Activated CD4-positive, CD25-positive, alpha-beta regulatory T cell treated with anti-CD3 and anti-CD28 coated beads, Interleukin-2, amount 50 U/mL, for 16 hours (primary cell): ENCODE measurements at places on chromosomes 7 and 10.
A peak's percentile ranks its signal among the peaks of the same experiment; 100 is the strongest.

GRCh38 chr7:85829817-85830432 is 643.1 kb upstream of the SEMA3D start:
- DNase-seq: no peak

DNA sequence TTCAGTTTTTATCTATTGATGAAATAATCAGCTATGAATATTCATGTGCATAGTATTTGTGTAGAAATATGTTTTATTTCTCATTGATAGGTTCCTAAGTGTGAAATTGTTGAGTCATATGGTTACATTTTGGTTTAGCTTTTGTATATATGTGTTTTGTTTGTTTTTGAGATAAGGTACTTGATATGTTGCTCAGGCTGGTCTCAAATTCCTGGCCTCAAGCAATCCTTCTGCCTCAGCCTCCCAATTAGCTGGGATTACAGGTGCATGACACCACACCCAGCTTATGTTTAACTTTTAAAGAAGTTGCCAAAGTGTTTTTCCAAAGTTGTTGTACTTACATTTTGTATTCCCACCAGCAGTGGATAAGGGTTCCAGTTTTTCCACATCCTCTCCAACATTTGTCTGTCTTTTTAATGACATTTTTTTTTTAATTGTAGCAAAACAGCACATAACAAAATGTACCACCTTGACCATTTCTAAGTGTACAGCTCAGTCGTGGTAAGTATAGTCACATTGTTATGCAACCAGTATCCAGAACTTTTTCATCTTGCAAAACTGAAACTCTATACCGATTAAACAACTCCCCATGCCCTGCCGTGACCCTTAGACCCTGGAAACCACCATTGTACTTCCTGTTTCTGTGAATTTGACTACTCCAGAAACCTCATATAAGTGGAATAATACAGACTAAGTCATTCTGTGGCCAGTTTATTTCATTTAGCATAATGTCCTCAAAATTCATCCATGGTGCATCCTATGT is 12.6 kb upstream of the UBE2D1 start:
- DNase-seq: no peak

DNA sequence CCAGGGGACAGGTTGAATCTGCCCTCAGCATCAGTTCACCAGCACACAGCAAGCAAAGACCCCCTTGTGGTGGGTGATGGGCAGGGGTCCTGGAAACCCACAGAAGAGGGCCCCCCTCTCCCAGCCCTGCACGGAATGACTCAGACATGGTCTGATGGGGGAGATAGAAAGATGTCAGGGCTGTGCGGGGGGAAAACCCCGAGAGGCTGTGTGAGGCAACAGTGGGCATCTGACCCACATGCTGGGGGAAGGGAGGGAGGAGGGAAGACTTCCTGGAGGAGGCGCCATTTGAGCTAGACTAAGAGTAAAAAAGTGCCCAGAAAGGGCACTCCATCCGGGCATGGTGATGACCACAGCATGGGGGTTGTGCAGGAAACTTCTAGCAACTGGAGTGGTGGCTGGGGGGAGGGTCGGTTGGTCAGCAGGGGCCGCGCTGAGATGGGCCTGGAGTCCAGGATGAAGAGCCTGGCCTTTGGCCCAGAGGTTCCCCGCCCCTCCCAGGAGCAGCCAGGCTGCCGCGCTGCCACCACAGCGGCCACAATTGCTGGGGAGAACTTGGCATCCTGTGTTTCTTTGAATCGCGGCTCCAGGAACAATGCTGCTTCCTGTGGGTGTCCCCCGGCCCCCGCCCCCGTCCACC is 2.5 kb downstream of the LFNG start:
- DNase-seq: peak; percentile 50

DNA sequence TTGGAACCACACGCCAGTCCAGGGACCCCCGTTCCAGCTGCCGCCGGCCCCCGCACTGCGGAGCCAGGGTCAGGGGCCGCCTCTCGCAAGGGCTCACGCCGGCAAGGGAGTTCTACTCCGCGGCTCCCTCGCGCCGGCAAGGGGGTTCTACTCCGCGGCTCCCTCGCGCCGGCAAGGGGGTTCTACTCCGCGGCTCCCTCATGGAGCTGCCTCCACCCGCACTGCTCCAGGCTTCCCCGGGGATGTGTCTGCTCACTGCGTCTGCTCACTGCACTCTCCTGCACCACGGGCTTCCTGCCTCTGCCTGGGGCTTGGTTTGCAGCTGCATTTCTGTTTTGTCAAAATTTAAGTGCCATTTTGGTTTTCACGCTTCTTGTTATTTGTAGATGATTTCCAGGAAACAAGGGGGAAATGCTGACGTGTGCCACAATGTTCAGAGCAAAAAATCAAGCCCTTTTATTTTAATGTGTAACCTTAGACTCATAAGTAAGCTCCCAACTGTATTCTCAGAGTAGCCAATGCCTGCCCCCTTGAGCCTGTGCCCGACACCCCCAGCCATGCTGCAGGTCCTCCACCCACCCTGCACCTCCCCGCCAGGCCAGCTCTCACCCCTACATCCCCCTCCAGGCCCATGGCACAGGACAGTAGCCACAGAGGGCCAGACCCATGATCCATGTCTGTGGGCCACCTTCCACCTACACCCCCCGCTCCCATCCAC is 246.2 kb downstream of the MAD1L1 start:
- DNase-seq: no peak

GRCh38 chr7:106895246-106895864 is 30.3 kb downstream of the PIK3CG start:
- no peak for DNase-seq

- DNase-seq: no peak
These were observed 119.0 kb upstream of the EEPD1 start for GRCh38 chr7:36034020-36034419.

- no peak for DNase-seq
These were observed 51.9 kb downstream of the SORBS1 start for GRCh38 chr10:95509251-95509650.

DNA sequence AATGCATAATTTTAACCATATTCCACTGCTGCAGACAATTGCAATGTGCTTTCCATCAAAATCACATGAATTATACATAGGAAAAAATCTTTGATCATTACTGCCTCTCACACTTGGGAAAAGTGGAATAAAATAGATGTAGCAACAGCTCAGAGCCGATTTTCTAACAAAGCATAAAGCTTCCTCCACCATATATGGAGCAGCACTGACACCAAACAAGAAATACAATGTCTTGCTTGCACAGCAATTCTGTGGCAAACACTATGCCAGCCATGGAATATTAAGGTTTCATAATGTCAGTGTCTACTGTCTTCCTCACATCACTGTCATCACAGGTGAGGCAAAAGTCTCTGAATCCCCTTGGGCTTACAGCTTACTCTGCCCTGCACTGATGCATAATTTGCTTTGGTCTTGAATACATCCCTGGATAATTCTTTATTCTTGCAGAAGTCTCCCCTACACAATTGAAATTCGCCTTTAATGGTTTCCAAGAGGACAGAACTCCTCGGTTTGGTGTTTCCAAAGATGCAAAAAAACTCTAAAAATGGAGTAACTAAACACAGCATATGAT is 198.5 kb downstream of the CACNA2D1 start:
- no peak for DNase-seq

GRCh38 chr10:121069061-121069850 is 218.1 kb downstream of the WDR11 start:
- no peak for DNase-seq

GRCh38 chr10:98106531-98106930 is 27.9 kb upstream of the R3HCC1L start:
- DNase-seq: no peak

- DNase-seq: no peak
These were observed 35.5 kb downstream of the CALML3 start for GRCh38 chr10:5560142-5560816.

GRCh38 chr10:98363220-98363619 is 51.8 kb downstream of the PYROXD2 start:
- DNase-seq: no peak

DNA sequence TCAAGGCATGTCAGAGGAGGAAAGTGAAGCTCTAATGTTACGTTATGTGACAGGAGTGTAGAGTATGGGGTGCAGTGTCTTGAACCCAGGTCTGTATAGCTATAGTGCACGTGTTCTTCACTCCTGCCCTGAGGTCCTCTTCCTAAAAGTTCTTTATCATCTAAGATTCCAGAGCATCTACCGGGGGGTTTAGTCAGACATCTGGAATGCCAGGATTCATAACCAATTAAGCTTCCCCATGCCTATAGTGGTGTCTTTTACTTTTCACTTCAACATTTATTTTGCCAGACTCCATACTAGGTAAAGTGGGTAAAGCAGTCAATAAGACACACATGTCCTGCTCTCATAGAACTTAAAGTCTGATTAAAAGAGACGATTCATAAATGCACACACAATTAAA is 22.4 kb downstream of the PPP1R3C start:
- no peak for DNase-seq

GRCh38 chr7:106462365-106462859 is 177.6 kb upstream of the NAMPT start:
- no peak for DNase-seq

- no peak for DNase-seq
These were observed 82.3 kb downstream of the TAX1BP1 start for GRCh38 chr7:27822245-27822644.

GRCh38 chr7:23012908-23013714 is 819 bp downstream of the HYCC1 start:
- no peak for DNase-seq

DNA sequence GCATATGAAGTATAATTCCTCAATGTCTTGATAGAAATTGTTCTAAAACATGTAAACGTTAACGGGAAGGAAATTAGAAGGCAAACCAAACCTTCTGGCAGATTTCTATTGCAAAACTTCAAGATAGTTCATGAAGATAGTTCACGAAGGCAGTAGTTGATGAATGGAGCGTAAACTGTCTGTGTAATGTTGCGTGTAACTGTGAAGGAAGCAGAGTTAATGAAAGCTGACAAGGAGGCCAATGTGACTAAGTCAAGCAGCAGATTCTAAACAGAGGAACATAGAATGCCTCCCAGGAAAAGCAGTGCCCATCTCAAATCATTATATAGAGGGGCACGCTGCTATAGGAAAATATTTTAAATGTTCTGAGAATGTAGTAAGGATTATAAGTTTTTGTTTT is 659.7 kb upstream of the IGFBP3 start:
- DNase-seq: no peak

DNA sequence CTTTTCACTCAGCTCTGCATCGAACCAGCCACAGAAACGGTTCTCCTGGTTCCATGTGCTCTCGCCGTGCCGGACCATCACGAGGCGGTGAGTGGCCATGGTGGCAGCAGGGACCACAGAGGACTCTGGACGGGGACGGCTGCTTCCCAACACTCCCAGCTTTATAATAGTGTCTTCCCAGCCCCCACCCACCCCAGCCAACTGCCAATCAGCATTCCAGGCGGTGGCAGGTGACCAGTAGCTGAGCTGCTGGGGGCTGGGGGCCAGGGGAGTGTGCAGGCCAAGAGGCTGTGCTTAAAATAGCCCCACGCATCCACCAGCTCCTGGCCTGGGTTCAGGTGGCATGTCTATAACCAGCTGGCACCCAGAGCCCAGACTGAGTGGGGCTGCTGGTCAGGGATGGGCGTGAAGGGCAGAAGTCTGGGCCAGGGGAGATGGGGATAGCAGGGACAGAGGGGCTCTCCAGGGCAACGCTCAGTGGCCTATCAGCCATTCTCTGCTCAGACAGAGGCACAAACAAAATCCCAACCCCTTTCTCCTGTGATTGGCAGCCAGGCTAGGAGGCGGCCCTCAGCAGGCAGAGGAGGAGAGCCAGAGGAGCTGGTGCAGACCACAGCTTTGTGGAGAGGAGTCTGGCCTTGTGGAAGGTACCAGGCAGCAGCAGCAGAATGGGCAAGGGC is at the start of gene PGAM2:
Gene PGAM2 (minus strand): TSS at position 137 of the 680 bp plus-strand sequence. CDS start 38 bp downstream, at position 99.
- no peak for DNase-seq

- no peak for DNase-seq
These were observed 13.0 kb downstream of the DOCK1 start for GRCh38 chr10:126917975-126918908.

DNA sequence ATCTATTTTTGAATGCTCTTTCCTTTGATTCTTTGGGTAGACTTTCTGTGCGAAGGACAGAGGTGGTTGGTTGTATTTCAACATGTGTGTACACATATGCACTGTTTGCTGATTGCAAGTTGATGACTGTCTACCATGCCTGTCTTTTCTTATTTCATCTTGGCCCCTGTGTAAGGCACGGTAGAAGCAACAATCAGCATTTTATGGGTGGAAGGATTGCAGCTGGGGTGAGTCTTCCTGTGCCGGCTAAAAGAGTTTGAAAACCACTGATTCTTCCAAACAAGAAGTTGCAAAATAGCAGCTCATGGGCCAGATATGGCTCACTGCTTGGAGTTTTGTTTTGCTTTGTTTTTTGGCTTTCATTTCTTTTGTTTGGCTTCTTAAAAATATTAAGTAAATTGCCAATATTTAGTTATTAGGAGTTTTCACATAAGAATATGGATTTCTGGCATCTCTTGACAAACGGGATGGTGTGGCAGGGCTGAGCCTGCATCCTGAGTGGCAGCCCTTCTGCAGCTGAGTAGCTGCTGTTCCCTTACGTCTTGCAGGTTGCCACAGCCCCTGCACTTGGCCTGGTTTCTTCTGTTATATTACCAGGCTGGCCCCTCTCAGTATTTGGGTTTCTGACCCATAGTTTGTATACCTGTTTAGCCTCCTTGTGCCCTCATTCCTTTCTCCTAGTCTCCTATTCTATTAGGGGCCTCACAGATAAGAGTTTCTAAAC is 7.2 kb downstream of the ZNF862 start:
- no peak for DNase-seq

GRCh38 chr7:128259131-128260061 is 18.3 kb downstream of the LEP start:
- no peak for DNase-seq

DNA sequence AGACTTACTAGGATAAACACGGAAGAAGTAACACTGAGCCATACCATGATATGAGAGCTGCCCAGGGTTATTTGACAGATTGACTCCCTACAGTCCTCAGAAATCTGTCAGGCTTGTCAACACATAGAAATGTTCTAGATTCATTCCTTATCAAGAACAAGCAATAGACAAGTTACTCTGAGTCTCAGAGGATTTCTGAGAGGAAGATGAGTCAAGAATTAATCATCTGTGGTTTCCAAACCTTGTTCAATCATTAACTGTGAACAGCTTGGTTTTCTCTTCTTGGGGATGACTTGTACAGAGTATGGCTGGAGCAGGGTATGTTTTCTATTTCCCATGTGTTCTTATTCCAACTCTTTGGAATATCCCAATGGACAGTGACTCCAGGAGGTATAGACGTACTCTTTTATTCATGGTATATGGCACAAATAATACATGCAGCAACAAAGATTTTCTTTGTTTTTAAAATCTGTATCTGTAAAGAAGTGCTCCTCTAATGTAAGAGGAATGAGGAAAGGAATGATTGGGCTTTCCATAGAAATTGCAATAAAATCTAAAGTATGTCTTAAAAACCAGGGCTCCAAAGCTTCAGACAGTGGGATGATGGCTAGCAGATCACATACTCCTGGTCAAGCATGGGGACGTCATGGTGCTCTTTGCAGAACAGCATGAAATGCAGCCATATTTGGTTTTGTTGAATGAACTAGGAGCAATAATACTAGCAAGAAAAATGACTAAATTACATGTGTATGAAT is 11.9 kb upstream of the SFR1 start:
- DNase-seq: no peak

- no peak for DNase-seq
These were observed 170.1 kb upstream of the SEMA3A start for GRCh38 chr7:84364708-84365107.

GRCh38 chr10:1658658-1659057 is 78.7 kb downstream of the ADARB2 start:
- DNase-seq: no peak

- no peak for DNase-seq
These were observed 508.2 kb downstream of the ZWINT start for GRCh38 chr10:55852900-55853299.
